ENCODE measurements at places on chromosomes 3 and 15.

DNA sequence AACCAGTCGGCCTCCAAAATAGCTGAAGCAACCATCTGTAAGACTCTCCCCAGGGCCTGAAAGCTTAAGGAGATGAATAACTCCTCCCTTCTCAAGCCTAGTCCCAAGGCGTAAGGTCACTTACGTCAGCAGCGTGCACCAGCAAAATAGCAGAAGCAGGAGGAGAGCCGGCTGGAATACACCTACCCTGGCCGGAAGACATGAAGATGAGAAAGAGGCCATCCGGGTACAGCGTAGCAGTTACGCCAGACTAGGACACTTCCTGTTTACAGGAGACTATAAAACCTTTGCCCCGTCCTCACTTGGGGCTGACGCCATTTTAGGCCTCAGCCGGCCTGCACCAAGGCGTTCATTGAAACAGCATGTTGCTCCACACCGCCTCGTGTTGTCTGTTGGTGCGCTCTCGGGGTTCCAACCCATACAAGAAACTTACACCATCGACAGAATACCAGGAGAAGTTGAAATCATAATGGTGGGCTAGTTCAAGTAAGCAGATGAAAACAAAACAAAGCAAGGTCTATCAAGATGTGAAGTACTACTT lies 2.5 kb downstream of the CFAP92 start:
- DNase-seq: no peak

GRCh38 chr3:188233320-188233719 lies 79.4 kb downstream of the LPP start:
- DNase-seq: no peak

DNA sequence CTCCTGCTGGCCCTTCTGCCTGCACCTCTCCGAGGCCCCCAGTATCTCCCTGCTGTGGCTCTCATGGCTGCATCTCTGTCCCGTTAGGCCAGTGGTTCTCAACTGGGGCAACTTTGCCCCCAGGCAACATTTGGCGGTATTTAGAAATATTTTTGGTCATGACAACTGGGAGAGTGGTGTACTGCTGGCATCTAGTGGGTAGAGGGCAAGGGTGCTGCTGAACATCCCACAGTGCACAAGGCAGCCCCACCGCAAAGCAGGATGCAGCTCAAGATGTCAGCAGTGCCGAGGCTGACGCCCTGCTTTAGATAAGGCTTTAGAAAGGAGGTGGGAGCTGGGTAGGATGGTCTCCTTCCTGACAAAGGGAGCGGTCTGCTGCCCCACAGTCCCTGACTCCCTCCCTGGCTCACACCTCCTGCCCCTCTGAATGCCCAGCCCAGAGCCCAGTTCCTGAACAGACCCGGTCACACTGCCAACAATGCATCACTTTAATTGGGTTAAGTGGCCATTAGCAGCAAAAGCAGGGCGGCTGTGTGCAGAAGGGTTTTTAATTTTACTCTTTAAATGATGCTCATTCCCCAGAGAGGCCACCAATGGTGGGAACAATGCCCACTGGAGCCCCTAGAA lies 68.8 kb upstream of the TMEM115 start:
- DNase-seq: no peak

GRCh38 chr3:43522727-43523362 lies 99.0 kb downstream of the ANO10 start:
- no peak for DNase-seq

- DNase-seq: no peak
Observed at GRCh38 chr3:127444761-127445160, 145.8 kb downstream of the TPRA1 start.

DNA sequence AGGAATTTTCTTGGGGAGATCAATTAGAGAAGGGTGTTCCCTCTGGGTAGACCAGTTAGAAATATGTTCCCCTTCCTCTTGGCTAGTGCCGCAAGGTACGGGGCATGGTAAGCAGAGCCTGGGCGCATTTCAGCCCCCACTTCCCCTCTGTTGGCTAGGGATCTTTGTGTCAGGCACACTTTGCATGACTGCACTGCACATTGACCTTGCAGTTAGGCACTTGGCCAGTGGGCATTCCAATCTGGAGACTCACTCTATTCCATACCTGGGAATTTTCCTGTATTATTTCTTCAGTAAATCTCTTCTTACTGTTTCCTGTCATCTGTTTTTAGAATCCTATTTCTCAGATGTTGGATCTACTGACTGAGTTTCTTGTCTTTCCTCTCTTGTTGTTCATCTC lies 30.0 kb upstream of the CACNA1D start:
- no peak for DNase-seq

DNA sequence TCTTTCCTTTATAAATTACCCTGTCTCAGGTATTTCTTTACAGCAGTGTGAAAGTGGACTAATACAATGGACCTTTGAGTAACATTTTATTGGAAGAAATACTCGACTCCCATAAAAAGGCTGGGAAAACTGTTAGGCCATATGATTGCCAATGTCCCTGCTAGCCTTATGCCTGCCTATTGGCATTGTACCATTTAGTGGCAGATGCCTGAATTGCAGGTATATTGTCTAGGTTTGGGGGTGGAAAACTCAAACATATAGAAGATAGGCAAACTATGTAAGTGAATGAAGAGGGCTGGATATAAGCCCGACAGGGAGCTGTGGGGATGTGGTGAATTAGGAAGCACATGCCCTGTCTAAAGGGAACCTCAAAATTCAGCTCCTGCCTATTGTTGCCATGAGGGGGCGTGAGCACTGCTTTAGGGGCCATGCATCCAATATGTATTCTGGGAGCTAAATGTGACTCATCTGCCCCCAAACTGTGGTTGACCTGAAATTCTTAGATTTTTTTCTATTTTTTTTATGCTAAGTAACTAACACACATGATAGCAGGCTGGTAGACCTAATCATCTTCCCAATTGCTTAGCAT lies 65.2 kb upstream of the TRA2B start:
- DNase-seq: no peak

DNA sequence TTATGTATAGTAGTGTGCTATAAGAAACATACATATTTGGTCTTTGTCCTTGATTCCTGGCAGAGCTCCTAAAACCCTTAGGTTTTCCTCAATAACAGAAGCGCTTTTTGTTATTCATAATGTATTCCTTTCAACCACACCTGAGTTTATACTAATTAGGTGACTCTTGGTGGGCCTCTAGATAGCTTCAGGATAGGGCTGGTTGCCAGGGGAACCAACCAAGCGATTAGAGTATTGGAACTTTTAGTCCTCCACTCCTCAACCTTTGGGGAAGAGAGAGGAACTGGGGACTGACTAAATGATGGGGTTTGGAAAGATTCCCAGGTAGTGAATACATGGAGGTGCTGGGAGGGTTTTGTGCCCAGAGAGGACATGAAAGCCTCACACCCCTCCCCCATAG lies 24.6 kb downstream of the TMCC1 start:
- no peak for DNase-seq

DNA sequence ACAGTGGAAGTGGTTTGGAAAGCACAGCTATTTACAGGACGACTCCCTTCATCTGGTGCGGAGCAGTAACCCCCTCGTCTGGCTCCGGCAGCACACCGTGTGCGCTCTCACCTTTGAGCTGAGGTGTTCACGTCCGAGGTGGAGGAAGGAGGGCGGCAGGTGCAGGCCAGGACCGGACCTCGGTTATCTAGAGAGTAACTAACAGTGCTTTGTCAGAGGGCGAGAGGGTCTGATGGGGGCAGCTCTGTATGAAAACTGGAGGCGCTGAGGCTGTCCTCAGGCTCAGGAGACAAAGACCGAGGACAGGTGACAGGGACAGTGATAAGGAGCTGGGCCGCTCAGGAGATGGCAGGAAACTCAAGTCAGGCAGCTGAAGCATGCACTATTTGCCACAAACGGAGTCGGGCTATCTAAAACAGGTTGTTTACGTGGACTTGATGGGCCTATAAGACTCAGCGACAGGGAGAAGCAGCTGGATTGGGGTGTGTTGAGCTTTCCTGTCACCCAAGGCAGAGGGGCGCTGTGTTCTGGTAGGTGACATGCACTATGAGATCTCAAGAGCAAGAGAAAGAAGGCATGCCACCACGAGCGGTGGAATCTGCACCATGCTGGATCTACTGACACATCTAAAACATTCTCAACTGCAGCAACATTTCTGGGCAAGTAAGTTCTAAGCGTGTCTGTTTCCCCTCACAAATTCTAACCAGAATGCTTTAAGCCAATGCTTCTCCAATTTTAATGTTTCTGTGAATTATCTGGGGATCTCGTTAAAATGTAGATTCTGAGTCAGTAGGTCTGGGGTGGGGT lies 155.2 kb downstream of the XXYLT1 start:
- no peak for DNase-seq

- no peak for DNase-seq
Observed at GRCh38 chr3:30657914-30658313, 51.5 kb downstream of the TGFBR2 start.

GRCh38 chr15:38652998-38653397 lies 88.4 kb upstream of the RASGRP1 start:
- DNase-seq: no peak

GRCh38 chr3:52248165-52248541 lies 2.6 kb downstream of the PPM1M start:
- DNase-seq: no peak

GRCh38 chr3:170426240-170426797 lies 7.7 kb downstream of the CLDN11 start:
- DNase-seq: no peak

- no peak for DNase-seq
Observed at GRCh38 chr3:99419116-99419515, 219.3 kb upstream of the COL8A1 start.
